Bladder microvascular endothelial cell (primary cell): ENCODE measurements at places on chromosomes 5 and 9. TPM values are rescaled to one million over a fixed set of nuclear protein-coding genes. Genes with fewer than 3 reads are reported as not detected.

MEIKIN gene
- total RNA-seq = not detected in 2 replicates

RLN1 gene
- total RNA-seq = 0.25 and 0.49 TPM in 2 replicates

PAIP1 gene
- 44.8 and 80.2 TPM in 2 replicates for total RNA-seq

FAXDC2 gene
- total RNA-seq = 2.8 and 15.9 TPM in 2 replicates

PHAX gene
- total RNA-seq = 30.8 and 46.7 TPM in 2 replicates

TSLP gene
- under 0.01 and 0.06 TPM in 2 replicates for total RNA-seq

FOXD4L4 gene
- total RNA-seq = 0.38 TPM in 1 of 2 replicates, not detected in the other

TTC1 gene
- 35.8 and 45.9 TPM in 2 replicates for total RNA-seq

HSD17B4 gene
- 138 and 205 TPM in 2 replicates for total RNA-seq

BHMT2 gene
- 0.16 and 1.3 TPM in 2 replicates for total RNA-seq

SLC31A1 gene
- 8.9 and 15.4 TPM in 2 replicates for total RNA-seq

MELK gene
- total RNA-seq = 23.6 and 30.0 TPM in 2 replicates

PTGES gene
- total RNA-seq = 0.32 and 0.94 TPM in 2 replicates

PCDHB8 gene
- 0.16 and 1.3 TPM in 2 replicates for total RNA-seq

CXXC5 gene
- total RNA-seq = 8.7 and 30.0 TPM in 2 replicates

PCDHGA7 gene
- total RNA-seq = 0.65 and 3.3 TPM in 2 replicates

ENHO gene
- total RNA-seq = 0.06 and 0.16 TPM in 2 replicates

SHC3 gene
- total RNA-seq = under 0.01 and 0.19 TPM in 2 replicates

NPR3 gene
- total RNA-seq = 0.13 and 1.3 TPM in 2 replicates

MCIDAS gene
- not detected in 2 replicates for total RNA-seq

RIMOC1 gene
- total RNA-seq = 7.8 and 14.8 TPM in 2 replicates

NUTM2F gene
- total RNA-seq = not detected in 2 replicates

AFAP1L1 gene
- total RNA-seq = 137 and 216 TPM in 2 replicates

LCP2 gene
- 1.2 and 2.1 TPM in 2 replicates for total RNA-seq

SHROOM1 gene
- 4.4 and 5.2 TPM in 2 replicates for total RNA-seq

SMAD5 gene
- 23.3 and 39.6 TPM in 2 replicates for total RNA-seq

RNF208 gene
- total RNA-seq = 0.16 and 0.31 TPM in 2 replicates

ANXA2R gene
- total RNA-seq = 3.8 and 13.0 TPM in 2 replicates

COL15A1 gene
- total RNA-seq = 18.3 and 28.2 TPM in 2 replicates

SLC25A2 gene
- 0.16 and 0.44 TPM in 2 replicates for total RNA-seq

F2RL1 gene
- total RNA-seq = 7.6 and 111 TPM in 2 replicates

LTC4S gene
- total RNA-seq = 0.32 TPM in 1 of 2 replicates, not detected in the other

PALM2AKAP2 gene
- 0.06 and 0.16 TPM in 2 replicates for total RNA-seq

CRHBP gene
- 0.49 and 0.88 TPM in 2 replicates for total RNA-seq

PHPT1 gene
- 211 and 268 TPM in 2 replicates for total RNA-seq

PCDHB14 gene
- 0.49 and 1.8 TPM in 2 replicates for total RNA-seq

CDC20B gene
- total RNA-seq = 0.06 TPM in 1 of 2 replicates, not detected in the other

MOB3B gene
- under 0.01 and 2.0 TPM in 2 replicates for total RNA-seq

CTNND2 gene
- total RNA-seq = not detected in 2 replicates

GLRX gene
- total RNA-seq = 7.0 and 10.4 TPM in 2 replicates

RLN2 gene
- 0.16 and 3.8 TPM in 2 replicates for total RNA-seq

MAN2A1 gene
- total RNA-seq = 48.2 and 85.8 TPM in 2 replicates

WDR38 gene
- total RNA-seq = not detected in 2 replicates

DBH gene
- total RNA-seq = not detected in 2 replicates

RIGI gene
- 18.9 and 36.2 TPM in 2 replicates for total RNA-seq

FAT2 gene
- under 0.01 TPM in 1 of 2 replicates, not detected in the other for total RNA-seq

FBP1 gene
- total RNA-seq = 0.49 and 0.57 TPM in 2 replicates

TAS2R1 gene
- total RNA-seq = not detected in 2 replicates

KLF9 gene
- 26.4 TPM in 2 replicates for total RNA-seq

NTRK2 gene
- under 0.01 TPM in 2 replicates for total RNA-seq

IL7R gene
- total RNA-seq = 0.97 and 1.9 TPM in 2 replicates

IFNB1 gene
- total RNA-seq = not detected in 2 replicates

ALDOB gene
- 0.06 TPM in 1 of 2 replicates, not detected in the other for total RNA-seq

SEMA5A gene
- total RNA-seq = 0.16 and 0.31 TPM in 2 replicates

PDGFRB gene
- total RNA-seq = 2.6 and 8.9 TPM in 2 replicates
